Activated CD8-positive, alpha-beta memory T cell treated with anti-CD3 and anti-CD28 coated beads for 1 hour (primary cell): ENCODE measurements at places on chromosomes 7 and 10.

GRCh38 chr10:86972613-86973380 is 4.5 kb downstream of the ADIRF start:
- no peak for DNase-seq

GRCh38 chr7:20238754-20239324 is 21.7 kb upstream of the MACC1 start:
- DNase-seq: no peak

- no peak for DNase-seq
Observed at GRCh38 chr10:124688386-124688785, 55.8 kb downstream of the FAM53B start.

GRCh38 chr7:77391230-77391629 is 24.9 kb downstream of the GSAP start:
- no peak for DNase-seq

- DNase-seq: no peak
Observed at GRCh38 chr7:50228148-50228547, 76.4 kb upstream of the IKZF1 start.

GRCh38 chr10:117830787-117831212 is 215.9 kb downstream of the RAB11FIP2 start:
- no peak for DNase-seq

- peak; percentile 38 for DNase-seq
Observed at GRCh38 chr7:140059273-140060242, 3.2 kb downstream of the PARP12 start.

GRCh38 chr7:47683485-47683898 is 101.6 kb upstream of the TNS3 start:
- DNase-seq: no peak

DNA sequence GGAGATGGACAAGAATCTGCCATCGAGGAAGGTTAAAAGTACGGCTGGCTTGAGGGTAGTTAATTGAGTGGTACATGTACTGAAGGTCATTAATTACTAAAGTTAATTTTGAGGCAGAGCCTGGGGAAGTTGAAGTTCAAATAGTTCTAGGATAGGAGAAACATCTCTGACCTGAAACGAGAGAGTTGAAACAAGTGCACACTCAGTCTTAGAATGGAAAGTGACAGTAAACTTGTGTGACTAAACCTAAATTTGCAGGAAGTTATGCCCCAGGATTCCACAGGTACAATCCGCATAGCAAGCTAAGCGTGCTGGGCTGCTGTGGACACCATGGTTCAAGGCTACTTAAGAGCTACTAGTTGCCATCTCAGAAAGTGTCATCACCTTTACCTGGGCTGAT is 209.9 kb downstream of the CHCHD3 start:
- DNase-seq: no peak

- DNase-seq: no peak
Observed at GRCh38 chr7:36658335-36659171, 65.7 kb downstream of the AOAH start.

GRCh38 chr10:47381103-47381395 is 3.0 kb downstream of the ZNF488 start:
- DNase-seq: no peak

DNA sequence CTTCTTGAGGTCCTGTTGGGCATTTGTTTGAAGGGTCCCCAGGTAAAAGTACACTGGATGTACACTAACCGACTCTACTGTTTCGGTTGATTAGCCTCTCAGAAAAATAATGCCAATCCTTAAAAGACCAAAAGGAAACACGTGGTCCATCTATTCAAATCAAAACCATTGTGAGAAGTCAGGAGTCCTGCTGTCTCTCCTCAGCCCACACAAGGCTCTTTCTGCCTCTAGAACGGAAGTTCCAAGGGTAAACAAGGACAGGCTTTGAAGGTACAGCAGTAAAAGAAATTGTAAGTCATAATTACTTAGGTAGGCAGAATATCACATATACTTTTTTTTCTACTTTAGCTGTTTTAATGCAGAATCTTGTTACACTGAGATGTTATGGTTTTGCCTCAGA is 71.7 kb upstream of the TPK1 start:
- DNase-seq: no peak

GRCh38 chr10:65754112-65754511 is 1171.7 kb upstream of the LRRTM3 start:
- DNase-seq: no peak

GRCh38 chr10:94292434-94293090 is 70.2 kb downstream of the NOC3L start:
- no peak for DNase-seq

- peak; percentile 45 for DNase-seq
Observed at GRCh38 chr7:128135515-128136214, 104.4 kb upstream of the LRRC4 start.

DNA sequence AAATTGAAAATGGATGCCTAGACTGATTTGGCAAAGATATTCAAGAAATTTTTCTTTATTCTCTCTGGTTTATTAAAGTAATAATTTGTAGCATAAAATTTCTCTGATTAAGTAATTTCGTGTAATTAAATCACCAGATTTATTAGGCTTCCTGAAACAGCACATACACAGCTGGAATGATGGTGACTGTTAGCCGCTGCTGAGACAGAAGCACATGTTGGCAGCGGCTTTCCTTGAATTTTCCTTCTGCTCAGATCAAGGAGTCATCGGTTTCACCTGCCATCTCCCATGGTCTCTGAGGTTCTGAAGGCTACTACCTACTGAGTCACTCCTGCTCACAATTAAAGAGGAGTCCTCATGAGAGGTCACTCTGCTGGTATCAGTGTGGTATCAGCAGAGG is 101.5 kb downstream of the GFRA1 start:
- DNase-seq: no peak
